ENCODE measurements at places on chromosomes 7 and 10.

DNA sequence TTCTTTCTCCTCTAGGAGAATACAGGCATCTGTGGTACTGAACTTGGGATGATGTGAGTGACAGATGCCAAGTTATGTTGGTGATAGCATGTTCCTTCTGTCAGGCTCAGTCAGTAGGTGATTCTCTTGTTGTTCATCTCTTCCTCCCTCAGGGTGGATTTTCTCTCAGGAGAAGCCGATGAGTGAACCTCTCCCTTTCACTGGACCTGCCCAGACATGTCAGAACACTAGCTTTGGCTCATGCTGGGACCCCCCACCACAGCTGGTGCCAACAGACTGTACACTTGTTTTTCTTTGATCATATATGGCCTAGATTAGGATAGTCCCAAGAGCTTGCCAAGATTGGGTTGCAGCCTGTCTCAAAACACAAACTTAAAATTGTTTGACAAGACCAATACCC lies 129.4 kb downstream of the BMPER start:
- no peak for DNase-seq

GRCh38 chr10:102196893-102197292 lies 29.2 kb upstream of the ELOVL3 start:
- DNase-seq = no peak

DNA sequence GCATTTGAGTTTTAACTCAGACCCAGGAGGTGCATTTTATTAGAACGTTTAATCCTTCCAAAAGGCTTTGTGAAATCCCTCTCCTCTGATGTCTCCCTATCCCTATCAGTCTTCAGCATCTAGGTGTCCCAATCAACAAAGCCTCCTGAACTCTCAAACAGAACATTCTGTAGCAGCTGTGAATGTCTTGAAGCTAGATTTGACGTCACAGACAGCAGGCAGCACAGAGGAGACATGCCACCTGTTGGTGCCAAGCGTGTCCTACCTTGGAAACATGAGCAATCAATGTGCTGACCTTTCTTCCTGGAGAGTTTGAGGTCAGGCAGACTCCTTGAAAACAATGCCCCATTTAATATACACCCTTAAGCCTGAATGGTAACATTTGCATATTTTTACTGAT lies 125.5 kb downstream of the RNLS start:
- no peak for DNase-seq

DNA sequence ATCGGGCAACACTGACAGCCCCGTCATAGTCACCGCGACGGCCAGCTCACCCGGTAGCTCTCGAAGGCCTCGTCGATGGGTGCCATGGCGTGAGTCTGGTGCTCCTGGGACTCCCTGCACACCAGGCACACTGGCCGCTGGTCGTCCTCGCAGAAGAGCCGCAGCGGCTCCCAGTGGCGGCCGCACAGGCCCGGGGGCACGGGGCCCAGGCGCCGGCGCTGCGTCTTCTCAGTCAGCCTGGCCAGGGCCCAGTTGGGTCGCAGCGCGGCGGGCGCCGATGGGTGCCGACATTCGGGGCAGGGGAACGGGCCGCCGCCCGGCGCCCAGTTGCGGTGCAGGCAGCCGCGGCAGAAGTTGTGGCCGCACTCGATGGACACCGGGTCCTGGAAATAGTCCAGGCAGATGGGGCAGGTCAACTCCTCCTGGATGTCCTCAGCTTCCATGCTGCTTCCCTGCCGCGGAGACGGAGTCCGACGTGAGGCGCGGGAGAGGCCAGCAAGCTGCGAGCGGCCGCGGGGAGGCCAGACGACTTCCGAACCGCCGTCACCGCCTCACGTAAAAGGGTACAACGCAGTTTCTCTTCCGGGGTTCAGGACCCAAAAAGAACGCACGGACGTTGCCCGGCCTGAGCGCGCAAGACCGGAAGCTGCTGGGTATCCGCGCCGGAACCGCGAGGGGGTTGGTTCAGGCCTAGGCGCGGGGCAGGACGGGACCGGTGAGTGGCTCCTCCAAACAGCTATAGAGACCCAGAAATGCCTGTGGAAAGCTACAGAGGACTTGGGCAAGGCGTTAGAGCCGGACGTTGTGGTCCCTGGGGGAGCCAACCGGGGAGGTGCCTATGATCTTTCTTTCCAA lies at the start of gene TRIM4:
Gene TRIM4, minus strand, starts transcription at position 572 of the 855 bp plus-strand sequence. Its CDS starts 129 bp downstream, at position 443.
- DNase-seq = peak; percentile 88

DNA sequence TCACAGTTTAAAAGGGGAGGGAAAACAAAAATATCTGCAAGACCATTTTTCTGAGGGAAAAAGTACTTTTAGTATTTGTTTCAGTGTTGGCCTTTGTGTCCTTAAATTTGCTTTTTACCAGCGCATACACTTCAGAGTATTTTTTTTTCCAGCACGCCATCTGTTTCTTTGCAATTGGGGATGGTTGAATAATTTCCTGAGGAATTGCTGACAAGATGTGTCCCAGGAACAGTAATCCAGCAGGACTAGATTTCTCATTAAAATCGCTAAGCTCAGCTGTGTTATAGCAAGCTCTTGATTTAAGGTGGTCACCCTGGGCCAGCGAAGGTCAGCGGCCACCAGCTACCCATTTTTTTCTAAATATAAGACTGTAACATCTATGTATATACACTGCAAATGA lies 156.9 kb upstream of the RHOBTB1 start:
- DNase-seq = no peak

GRCh38 chr10:13848520-13849445 lies 262.0 kb downstream of the PRPF18 start:
- no peak for DNase-seq

- DNase-seq = no peak
Observed at GRCh38 chr7:40043164-40043563, 91.3 kb downstream of the MPLKIP start.

GRCh38 chr7:36127075-36127740 lies 25.8 kb upstream of the EEPD1 start:
- DNase-seq = no peak

- DNase-seq = no peak
Observed at GRCh38 chr10:114654822-114655575, 3.1 kb downstream of the ABLIM1 start.

DNA sequence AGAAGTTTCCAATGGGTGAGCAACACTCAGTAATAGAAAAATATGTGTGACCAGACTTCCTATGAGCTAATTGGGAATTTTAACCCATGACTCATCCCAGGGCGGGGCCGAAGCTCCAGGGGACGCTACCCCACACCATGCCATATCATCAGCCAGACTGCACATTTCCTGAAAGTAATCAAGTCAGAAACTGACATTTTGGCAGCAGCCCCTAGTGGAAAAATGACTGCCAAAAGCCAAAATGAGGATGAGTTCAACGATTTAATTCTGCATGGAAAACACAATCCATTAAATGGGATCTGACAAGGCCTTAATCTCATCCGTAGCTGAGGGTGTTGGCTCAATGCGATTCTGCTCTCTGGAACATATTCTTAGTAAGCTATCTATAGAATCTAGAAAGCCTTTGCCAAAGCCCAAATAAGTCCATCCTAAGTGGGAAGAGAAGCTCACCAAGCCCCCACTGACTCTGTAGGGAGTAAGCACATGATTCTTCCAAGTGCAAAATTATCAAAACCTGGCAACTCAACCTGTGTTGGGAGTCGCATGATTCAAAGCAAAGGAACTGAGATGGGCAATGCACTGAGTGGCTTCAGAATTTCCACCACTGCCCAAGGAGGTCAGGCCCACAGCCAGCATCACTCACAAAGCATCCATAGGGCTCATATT lies 93.1 kb upstream of the PDE1C start:
- DNase-seq = no peak

DNA sequence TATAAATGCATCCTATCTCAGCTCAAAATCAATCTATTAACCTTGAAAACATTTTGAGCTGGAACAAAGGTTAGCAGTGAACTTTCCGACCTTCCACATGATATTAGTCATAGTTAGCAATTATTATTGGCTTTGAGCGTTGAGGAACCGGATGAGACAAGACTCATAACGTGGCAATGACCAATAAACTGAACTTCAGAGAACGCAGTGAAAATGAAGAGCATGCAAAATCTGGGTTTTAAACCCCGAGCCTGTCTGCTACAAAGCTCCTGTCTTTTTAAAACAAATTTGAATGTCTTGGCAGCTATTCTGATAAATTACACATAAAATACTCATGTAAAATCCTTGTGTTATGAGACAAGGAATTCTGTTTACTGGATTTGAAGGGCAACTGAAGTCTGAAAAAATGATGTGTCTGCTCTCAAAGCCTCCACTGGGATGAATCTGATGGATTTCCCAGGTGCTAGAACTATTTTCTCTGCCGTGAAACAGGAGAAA lies 74.7 kb upstream of the ITGB1 start:
- no peak for DNase-seq

DNA sequence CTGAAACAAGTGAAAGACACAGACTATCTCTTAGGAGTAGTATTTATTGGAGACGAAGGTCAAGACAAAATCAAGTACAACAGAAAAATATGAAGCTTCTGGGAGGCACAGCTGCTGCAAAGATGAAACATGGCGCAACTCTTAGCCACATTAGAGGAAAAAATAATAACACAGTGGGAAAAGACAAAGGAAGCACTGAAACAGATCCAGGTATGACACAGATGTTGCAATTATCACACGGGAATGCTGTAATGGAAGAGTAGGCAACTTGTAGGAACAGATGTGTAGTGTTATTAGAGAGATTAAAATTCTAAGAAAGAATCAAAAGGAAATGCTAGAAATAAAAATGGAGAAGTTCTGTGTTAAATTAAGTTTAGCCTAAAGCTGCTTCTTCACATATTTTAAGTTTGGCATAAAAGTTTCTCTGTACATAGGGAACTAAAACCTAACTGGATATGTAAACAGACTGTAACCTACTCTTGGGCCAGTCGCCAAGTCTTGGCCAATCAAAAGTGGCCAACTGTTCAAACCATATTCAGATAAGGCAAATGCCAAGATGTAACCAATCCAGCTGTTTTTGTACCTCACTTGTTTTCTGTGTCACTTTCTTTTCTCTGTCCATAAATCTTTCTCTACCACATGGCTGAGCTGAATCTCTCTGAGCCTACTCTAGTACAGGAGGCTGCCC lies 1132.0 kb upstream of the LRRTM3 start:
- no peak for DNase-seq

DNA sequence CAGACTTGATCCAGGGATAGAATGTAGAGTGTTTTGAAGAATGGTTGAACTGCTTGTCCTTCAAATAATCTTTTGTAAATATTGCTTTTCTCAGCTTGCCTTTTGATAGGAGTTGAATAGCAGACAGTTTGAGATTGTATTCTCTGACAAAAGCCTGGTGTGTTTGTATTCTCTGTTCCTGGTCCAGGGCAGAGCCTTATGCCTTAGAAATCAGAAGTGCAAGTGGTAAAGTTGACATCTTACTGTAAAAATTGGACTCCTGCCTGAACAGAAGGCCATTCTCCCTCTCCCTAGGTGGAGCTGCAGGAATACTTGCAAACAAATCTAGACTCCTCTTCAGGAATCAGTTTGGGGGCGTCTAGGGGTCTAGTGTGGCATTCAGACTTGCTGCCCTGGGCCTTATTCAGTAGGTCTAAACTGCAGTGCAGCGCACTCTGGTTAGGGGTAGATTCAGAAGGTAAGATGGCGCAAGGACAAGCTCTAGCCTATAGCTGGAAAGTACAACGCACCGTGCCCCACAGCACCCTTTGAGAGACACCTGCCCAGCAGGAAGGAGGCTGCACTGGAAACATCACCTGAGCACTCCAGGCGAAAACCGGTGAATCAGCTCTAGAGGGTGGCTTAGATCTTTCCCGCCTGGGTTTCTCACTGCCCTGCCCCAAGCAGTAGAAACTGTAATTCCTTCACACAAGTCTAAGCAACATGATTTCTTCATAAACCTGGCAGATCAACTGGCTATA lies 608.5 kb upstream of the GALNT17 start:
- DNase-seq = no peak

DNA sequence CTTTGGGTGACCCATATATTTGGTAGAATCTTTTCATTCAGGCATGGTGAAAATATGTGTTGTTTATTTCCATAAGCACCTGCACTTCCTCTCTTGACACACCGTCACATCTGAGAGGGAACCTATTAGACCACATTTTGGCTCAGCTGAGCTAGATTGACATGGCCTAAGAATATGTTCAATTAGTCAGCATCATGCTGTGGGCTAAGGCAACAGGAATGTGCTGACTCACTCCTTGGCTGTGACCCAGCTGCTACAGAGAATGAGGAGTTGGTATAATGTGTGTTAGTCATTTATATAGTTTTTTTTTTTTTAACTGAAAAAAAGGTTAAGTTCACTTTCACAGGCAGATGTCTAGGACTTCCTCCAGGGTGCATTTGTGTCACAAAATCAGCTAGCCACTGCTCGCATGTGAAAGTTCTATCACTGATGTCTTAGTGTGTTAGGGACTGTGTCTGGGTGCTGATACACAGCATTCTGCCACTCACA lies 180.6 kb downstream of the SEMA3E start:
- DNase-seq = no peak

GRCh38 chr10:114486938-114487814 lies 82.9 kb upstream of the AFAP1L2 start:
- no peak for DNase-seq

- DNase-seq = no peak
Observed at GRCh38 chr7:36346260-36346831, 43.3 kb upstream of the ANLN start.

DNA sequence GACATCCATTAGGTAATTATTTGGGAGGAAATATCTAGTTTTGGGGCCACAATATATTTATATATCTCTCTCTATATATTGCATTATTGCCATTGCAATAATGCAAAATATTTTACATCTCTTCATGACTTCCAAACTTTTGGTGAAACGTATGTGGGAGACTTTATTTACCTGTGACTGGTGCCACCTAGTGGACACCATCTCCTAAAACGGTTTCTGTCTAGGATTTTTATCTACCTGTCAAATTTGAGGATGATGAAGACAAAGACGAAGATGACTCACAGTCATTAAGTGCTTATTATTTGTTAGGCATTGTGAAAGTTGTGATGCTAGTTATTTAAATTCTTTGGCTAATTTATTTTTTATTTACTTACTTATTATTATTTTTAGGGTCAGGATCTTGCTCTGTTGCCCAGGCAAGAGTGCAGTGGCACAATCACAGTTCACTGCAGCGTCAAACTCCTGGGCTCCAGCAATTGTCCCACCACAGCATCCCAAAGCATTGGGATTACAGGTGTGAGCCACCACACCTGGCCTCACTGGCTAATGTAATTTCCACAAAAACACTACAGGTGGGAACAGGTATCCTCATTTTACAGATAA lies 18.7 kb upstream of the CBLL1 start:
- peak; percentile 20 for DNase-seq

DNA sequence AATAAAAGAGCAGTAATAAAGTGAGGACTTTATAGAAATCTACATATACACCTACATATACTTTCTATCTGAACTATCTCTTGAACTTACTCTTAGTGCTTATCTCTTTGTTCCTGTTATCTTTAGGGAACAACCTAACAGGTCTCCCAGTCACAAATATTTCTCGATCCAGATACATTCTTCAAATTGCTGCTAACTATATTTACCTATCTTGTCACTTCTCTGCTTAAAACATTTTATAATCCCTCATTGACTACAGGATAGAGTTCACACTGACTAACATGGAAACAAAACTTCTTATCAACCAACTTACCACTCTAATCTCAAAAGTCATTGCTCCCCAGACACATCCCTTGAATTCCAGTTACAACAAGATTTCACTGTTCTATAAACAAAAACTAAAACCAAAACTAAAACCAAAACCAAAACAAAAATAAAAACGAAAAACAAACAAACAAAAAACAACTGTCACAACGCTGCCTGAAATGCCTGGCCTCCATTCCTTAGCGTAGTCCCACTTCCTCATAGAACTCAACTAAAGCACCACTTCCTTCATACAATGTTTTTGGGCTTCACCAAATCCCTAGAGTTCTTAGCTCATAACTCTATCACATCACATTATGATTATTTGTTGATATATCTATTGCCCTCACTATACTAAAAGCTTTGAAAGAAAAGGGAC lies 134.7 kb downstream of the SEMA3D start:
- DNase-seq = no peak

Measured in stimulated activated CD4-positive, alpha-beta T cell treated with anti-CD3 and anti-CD28 coated beads, Interleukin-1b, Interleukin-23, amount 100 ng/mL, for 24 hours (primary cell).